AG04450 (cell line): ENCODE measurements at places on chromosomes 3 and 15. TPM values are rescaled to one million over a fixed set of nuclear protein-coding genes. Genes with fewer than 3 reads are reported as not detected.

The MORC1 gene
- polyA plus RNA-seq, result not detected in 2 replicates

The SAMMSON gene
- polyA plus RNA-seq, result not detected in 2 replicates

GRCh38 chr3:72319194-72320094 lies 528.8 kb downstream of the SHQ1 start:
- no peak for DNase-seq

DNA sequence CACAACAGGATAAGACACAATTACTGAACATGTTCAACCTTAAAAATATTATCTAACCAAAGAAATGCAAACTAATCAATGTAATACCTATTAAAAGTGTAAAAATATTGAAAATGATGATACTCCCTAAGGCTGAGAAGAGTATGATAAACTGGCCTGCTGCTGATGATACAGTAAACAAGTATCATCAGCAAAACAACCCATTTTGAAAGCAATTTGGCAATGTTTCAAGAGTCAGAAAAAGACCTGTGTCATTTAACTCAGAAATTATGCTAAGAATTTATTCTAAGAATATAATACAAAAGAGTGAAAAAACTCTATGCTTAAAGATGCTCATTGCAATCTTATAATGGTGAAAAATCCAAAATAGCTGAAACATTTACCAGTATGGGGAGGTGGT lies 22.1 kb downstream of the CCDC191 start:
- DNase-seq, result no peak

The CHRD gene
- 0.11 and 0.12 TPM in 2 replicates for polyA plus RNA-seq

- DNase-seq, result no peak
Measured at GRCh38 chr15:35013370-35013769, 25.3 kb upstream of the ZNF770 start.

The SYNPR gene
- polyA plus RNA-seq, result not detected in 2 replicates

The ANKRD28 gene
- polyA plus RNA-seq, result 114 and 134 TPM in 2 replicates

DNA sequence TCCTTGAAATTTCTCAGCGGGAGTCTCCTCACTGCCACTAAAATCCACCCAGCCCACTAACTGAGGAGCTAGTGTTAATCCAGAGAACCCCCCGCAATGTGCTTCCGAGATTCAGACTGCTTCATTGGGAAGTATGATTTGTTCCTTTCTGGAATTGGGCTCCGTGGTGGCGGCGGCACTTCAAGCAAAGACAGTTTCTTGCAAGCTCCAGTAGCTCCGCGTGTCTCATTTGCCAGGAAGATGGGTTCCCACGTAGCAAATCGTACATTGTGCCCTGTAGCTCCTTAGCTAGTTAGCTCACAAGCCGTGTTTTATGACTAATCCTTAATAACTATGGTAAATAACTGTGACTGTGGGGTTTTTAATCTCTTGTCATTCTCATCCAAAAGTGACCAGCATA lies 45.4 kb downstream of the SLC6A1 start:
- DNase-seq, result no peak

The BCHE gene
- 2.4 and 3.1 TPM in 2 replicates for polyA plus RNA-seq

The EOGT gene
- 25.8 and 29.4 TPM in 2 replicates for polyA plus RNA-seq

The ATP13A5 gene
- polyA plus RNA-seq, result not detected in 2 replicates

DNA sequence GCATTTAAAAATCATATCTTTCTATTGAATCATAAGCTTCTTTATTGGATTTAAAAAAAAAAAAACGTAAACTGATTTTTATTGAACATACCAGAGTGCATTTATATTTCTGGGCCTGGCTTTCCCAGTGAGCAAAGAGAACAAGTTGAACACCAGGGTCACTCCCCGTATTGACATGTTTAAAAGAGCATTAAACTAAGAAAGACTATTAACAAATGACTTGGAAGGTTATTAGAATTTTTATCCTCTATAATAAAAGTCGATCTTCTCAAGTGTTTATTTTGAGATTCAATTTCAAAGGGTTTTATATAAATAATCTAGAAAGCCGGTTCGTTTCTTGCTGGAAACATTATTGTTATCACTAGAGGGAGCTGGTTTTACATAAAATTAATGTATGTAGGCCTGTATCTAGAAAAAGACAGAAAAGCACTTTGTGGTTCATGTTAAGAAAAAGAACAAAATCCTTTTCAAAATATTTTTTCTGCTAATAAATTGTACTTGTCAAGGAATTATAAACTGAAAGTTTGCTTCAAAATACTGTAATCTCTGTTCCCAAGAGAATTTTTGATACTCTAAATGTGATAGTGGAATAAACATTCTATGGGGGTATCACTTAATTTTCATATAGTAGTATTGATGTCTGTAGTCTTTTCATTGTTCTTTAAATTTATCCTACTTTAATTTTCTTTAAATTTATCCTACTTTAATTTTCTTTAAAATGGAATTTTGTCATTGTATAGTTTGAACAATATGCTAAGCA lies 321.8 kb upstream of the MME start:
- no peak for DNase-seq

The ACTC1 gene
- polyA plus RNA-seq, result 0.46 and 0.48 TPM in 2 replicates

DNA sequence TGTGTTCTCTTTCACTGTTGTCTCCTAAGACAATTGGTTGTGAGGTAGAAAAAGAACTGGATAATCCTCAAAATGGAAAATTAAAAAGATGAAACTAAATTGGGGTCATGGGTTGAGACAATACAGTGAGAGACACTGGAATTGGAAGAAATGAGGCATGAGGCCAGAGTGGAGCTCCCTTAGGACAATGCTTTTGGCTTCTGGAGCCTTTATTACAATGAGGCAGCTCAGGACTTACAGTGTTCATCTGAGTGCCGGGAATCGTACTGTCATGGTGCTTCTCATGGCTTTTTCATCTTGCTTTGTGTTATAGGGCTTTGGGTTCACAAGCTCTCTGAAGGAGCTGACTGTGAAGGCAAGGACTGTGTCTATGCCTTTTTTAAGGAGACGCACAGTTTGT lies 293.5 kb downstream of the SOX2 start:
- no peak for DNase-seq

The DPPA2 gene
- polyA plus RNA-seq, result not detected in 2 replicates

The RTP1 gene
- not detected in 2 replicates for polyA plus RNA-seq

DNA sequence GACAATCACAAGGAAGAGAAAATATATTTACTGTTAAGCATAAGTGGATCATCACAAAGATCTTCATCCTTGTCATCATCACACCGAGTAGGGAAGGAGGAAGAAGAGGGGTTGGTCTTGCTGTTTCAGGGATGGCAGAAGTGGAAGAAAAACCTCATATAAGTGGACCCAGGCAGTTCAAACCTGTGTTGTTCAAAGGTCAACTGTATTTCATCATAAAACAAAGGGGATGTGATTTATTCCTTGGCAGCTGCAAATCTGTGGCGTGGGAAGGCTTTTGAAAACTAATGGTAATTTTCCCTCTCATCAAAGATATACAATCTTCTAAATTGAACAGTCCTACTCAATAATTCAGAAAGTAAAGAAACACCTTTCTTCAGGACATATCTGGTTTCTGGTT lies 129.9 kb upstream of the ABI3BP start:
- DNase-seq, result no peak

The IMPG2 gene
- polyA plus RNA-seq, result 0.17 and 0.19 TPM in 2 replicates

DNA sequence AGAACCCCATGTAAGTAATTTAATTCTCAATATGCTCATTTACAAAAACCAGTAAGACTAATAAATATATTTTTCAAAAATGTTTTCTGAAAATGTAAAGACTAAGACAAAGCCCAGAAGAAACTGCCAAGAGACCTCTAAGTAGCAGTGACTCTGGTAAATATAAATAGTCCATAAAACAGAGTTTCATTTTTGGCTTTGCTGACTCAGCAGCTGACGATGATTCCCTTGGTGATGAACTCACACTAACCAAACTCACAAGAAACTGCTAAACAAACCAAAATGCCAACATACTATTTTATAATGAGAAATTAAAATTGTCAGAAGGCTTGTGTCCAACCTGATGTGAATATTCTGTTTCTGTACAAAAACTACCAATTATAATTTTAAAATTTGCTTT lies 31.5 kb upstream of the IMPG2 start:
- no peak for DNase-seq

- no peak for DNase-seq
Measured at GRCh38 chr15:45611305-45611704, 23.5 kb upstream of the SQOR start.

GRCh38 chr3:183870563-183870962 lies 14.1 kb downstream of the PARL start:
- no peak for DNase-seq

DNA sequence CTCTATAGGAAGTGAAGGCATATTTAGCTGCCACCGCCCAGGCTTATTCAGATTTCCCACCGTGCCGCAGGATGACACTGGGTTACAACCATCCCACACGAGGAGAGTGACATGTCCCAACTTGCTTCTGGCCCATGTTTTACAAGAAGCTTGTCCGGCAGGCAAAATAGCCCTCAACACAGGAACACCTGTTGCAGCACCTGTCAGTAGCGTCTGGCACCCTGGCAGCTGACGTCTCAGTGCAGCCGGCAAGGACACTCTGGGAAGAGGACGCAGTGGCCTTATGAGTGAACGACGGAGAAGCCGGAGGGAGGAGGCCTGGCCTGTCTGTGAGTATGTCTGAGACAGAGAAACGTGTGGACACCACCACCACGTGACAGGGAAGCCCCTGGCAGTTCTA lies 32.1 kb downstream of the FAM174B start:
- DNase-seq, result no peak

DNA sequence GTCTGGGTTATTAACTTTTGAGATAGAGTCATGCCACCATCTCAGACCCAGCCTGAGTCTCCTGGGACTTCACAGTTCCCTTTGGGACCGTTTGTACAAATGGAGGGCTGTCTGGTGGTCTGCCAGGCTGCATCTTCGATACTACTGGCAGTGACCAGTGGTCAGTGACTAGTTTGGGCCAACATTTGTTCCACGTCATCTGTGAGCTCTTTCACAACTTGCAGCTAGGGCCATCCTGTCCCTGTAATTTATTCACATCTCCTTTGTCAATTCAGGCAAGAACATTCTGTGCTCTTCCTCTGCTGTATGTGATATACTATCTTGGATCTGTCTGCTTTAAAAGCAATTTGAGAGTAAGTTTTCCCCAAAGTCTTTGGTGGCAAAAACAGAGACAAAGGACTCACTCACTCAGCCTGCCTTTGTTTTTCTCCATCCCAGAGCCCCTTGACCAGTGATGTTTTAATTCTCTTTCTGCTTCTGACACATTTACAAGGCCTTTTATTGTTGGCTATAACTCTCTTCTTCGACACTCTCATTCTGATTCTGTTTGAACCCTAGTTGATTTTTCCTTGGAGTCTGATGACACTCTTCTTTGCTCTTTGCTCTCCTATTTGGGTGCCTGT lies 353.4 kb downstream of the EPHB1 start:
- DNase-seq, result no peak

- DNase-seq, result no peak
Measured at GRCh38 chr3:71486831-71487230, 96.7 kb downstream of the FOXP1 start.

The SLC12A1 gene
- not detected in 2 replicates for polyA plus RNA-seq

DNA sequence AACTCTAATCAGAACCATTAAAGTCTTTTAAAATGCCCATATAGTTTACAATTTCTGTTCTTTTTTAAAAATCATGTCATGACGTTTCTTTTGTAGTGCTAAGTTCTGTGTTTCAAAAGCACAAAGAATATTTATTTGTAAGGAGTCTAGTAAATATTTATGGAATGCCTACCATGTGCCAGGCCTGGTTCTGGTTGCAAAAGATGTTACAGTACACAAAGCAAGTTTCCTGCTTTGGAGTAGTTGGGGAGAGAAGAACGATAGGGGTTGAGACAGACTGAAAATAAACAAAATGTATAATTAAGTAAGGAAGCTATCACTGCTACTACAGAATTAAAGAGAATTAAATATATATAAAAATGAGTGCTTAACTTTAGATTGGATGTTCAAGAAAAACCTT lies 86.8 kb upstream of the CMSS1 start:
- no peak for DNase-seq

- DNase-seq, result no peak
Measured at GRCh38 chr3:80395023-80395422, 627.2 kb upstream of the ROBO1 start.

- no peak for DNase-seq
Measured at GRCh38 chr15:84810073-84810840, 6.9 kb upstream of the ALPK3 start.

GRCh38 chr15:32933236-32933635 lies 215.4 kb downstream of the GREM1 start:
- DNase-seq, result no peak

- no peak for DNase-seq
Measured at GRCh38 chr3:11991751-11992150, 12.4 kb upstream of the SYN2 start.

DNA sequence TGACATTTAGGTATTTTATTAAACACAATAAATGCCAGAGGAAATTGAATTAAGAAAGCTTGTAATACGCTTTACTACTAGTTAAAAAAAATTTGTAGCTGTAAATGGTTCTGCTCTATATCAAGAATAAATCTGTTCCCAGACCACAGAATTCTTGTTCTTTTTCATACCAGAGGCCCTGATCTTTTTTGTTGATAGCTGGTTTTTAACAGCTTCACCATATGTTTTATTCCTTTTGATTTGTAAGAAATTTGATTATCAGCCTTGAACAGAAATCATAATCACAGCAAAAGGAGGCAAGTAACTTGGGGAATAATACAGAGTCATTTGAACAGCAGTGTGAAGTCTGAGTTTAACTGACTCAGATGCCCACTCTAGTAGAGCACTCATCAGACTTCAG lies 202.7 kb downstream of the CNTN4 start:
- no peak for DNase-seq

The PEAK1 gene
- 45.2 and 52.1 TPM in 2 replicates for polyA plus RNA-seq
